ENCODE measurements at places on chromosomes 3 and 15.
A peak's percentile ranks its signal among the peaks of the same experiment; 100 is the strongest.

DNA sequence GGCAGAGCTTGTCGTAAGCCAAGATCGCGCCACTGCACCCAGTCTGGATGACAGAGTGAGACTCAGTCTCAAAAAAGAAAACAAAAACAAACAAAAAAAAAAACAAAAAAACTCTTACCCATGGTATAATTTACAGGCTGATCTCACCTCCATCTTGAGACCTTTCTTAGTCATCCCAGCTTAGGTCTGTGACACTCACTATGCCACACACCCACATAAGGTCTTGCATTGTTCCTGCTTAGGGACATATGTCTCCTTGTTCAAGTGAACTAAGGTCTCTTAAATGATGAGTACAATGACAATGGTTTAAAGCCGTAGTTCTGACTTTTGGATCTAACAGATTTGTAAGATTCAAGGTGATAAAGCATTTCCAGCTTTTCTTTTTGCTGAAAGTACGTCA lies 360.2 kb upstream of the ARHGEF26 start:
- no peak for DNase-seq

- no peak for DNase-seq
Observed at GRCh38 chr3:111785034-111785433, 74.0 kb upstream of the PHLDB2 start.

DNA sequence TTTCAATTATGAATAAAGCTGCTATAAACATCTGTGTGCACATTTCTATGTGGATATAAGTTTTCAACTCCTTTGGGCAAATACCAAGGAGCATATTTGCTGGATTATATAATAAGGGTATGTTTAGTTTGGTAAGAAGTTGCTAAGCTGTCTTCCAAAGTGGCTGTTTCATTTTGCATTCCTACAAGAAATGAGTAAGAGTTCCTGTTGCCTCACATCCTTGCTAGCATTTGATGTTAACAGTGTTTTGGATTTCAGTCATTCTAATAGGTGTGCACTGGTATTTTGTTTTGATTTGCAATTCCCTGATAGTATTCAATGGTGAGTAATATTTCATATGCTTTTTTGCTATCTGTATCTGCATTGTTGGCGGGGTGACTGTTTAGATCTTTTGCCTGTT lies 120.7 kb upstream of the MDFIC2 start:
- peak; percentile 60 for DNase-seq

DNA sequence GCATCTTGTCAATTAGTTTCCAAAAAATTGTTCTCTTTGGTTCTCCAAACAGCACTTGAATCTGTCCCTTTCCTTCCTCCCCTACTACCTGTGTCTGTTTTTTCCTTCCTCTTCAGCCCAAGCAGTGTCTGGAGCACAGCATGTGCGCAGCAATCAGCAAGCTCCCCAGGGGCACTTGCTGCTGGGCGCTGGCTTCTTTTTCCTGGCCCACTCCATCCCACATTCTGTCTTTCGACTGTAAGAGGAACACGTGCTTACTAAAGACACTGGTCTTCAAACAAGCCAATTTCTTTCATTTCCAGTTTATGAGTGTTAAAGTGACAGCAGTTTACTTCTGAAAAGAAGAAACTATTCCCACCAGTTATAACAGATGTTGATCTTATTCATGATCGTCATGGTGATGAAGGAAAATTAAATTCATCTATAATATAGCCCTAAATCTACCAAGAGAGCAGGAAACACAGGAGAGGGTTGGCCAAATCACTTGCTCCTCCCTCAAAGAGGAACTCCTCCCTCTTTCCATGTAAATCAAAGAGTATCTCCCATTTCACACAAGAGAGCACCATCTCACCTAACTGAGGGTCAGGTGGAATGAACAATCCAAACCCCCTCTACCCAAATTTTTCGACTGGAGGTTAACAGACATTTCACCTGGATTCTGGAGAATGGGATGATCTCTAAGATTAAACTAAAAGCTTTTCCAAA lies 115.4 kb downstream of the IGF2BP2 start:
- DNase-seq, result no peak

- no peak for DNase-seq
Observed at GRCh38 chr3:169842960-169843359, 26.8 kb downstream of the LRRC31 start.

DNA sequence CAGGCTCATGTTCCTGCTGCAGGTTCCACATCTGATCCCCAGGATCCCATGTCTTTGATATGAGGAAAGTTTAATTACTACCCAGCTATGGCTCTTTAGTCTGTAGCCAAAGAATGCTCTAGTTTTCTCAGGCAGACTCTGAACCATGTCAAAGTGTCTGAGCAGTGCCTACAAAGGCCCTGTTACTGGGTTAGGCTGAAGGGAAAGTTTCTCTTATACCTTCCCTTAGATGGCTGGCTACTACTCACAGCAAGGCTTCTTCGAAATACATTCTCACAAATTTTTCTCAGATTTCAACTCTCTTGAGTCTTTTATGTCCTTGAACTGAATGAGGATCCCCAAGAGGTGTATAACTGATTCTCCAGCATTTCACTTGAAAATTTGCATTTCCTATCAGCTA lies 102.4 kb downstream of the NR1D2 start:
- no peak for DNase-seq

GRCh38 chr3:184227481-184227935 lies 1.9 kb upstream of the VWA5B2 start:
- peak; percentile 46 for DNase-seq

DNA sequence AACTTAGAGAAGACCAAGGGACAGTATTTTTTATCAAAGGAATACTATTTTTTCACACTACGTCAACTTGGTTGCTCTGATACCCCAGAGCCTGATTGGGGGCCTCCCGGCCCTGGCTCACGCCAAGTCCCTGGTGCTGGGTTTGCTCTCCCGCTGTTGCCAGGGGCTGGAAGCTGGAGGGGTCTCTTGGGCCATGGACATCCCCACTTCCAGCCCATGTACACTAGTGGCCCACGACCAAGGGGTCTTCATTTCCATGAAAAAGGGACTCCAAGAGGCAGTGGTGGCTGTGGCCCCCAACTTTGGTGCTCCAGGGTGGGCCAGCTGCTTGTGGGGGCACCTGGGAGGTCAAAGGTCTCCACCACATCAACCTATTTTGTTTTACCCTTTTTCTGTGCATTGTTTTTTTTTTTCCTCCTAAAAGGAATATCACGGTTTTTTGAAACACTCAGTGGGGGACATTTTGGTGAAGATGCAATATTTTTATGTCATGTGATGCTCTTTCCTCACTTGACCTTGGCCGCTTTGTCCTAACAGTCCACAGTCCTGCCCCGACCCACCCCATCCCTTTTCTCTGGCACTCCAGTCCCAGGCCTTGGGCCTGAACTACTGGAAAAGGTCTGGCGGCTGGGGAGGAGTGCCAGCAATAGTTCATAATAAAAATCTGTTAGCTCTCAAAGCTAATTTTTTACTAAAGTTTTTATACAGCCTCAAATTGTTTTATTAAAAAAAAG lies 20.3 kb upstream of the BSN start:
- no peak for DNase-seq

- peak; percentile 58 for DNase-seq
Observed at GRCh38 chr3:171811913-171812335, 1.6 kb upstream of the PLD1 start.

GRCh38 chr15:67559158-67559557 lies 16.7 kb downstream of the MAP2K5 start:
- DNase-seq, result no peak

DNA sequence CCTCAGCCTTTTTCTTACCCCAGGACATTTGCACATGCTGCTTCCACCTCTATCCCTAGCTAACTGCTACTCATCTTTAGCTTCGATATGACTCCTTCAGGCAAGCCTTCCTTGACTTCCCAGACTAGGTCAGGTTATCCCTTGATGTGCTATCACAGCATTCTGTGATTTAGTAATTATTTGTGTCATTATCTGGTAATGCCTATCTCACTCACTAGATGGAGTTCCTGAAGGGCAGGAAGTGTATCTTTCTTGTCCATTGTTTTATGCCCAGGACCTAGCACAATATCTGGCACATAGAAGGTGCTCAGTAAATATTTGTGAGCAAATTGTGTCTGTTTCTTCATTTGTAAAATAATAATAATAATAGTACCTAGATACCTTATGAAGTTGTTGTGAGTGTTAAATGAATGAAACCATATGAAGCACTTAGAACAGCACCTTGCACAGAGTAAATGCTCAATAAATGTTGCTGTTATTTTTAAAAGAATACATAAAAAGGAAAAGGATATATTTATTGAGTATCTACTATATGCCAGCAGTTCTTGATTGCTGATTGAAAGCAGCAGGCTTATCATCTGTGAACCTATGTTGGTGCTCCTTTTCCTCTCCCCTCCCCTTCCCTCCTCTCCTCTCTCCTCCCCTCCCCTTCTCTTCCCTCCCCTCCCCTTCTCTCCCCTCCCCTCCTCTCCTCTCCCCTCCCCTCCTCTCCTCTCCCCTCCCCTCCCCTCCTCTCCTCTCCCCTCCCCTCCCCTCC lies 31.5 kb downstream of the SQOR start:
- DNase-seq, result no peak

GRCh38 chr15:94230431-94230882 lies 904 bp upstream of the MCTP2 start:
- DNase-seq, result no peak

GRCh38 chr3:158802409-158803268 lies 785 bp downstream of the MFSD1 start:
- DNase-seq, result no peak

DNA sequence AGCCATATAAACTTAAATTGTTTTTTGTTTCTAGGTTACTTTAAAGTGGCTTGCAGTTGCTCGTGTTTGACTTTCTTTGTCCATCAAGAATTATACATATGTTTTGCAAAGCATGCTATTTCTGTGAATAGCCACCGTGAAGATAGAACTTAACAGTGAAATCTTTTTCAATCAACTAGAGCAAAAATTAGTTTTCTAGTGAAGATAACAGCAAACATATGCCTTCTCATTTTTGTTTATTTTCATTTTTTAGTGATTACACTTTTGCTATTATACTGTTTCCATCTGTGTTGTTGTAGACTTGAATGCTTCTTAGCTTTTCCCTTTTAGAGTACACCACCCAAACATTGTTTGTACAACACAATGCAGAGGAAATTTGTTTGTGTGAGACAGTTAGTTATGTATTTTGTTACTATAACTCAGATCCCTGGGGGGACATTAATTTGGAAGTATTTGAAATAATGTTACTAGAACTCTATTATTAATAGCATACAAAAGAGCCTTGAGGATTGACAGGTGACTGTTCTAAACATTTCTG lies 62.8 kb downstream of the CRYBG3 start:
- DNase-seq, result no peak

- no peak for DNase-seq
Observed at GRCh38 chr15:69792823-69793222, 304.9 kb downstream of the TLE3 start.

- no peak for DNase-seq
Observed at GRCh38 chr15:88395872-88396781, 71.1 kb downstream of the MRPL46 start.

DNA sequence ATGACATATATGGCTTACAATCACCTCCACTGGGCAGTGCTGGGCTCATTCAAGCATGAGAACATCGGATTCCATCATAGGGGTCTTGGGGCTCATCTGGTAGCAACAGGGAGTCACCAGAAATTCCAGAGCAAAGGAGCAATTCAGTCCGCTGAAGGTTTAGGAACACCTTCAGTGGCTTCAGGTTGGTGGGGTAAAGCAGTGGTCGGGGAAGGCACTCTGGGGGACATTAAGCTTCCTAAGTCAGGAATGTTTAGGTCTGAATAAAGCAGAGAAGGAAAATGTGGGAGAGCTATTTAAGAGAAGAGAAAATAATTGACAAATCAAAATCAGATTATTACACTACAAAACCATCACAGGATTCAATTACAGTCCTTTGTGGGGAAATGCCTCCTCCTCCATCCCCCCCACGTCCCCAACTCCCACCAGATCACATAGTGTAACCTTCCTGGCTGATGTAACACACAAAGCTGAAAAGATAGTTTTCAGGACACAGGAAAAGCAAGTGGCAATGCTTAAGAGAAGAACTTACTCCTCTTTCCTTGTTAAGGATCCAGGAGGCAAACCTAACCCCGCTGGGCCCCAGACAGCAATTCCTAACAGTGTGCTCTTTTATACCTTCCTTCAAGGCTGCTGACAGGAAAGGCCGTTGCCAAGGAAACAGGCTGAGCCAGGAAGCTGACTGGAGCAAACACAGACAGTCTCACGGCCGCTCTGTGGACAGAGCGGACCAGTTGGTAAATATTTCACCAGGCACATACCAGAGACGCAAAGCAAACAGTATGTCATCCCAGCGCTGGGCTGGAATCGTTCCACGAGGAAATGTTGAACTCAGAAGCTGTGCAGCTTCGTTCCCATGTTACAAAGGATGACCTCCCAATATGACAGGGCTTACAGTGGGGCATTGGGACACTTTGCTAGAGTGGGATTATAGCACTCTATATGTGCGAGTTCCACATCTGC lies 57.5 kb upstream of the LMCD1 start:
- DNase-seq, result peak; percentile 98

DNA sequence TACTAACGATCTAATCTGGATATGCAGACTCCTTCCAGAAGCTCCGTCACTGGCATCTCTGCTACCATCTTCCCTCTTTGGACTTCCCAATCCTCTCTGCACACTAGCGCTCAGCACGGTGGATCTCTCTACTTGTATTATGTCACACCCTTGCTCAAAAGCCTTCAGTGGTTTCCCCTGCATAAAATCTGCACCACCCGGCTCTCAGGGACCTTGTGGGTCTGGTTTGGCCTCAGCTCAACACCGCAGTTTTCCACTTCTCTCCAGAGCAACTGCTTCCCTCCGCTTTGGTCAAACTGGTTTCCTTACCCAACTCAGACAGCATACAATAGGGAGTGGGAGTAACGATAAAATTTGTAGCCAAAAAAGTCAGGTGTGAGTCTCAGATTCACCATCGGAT lies 30.7 kb upstream of the HES1 start:
- DNase-seq, result no peak

GRCh38 chr3:14047841-14048240 lies 76.8 kb downstream of the CHCHD4 start:
- DNase-seq, result no peak

DNA sequence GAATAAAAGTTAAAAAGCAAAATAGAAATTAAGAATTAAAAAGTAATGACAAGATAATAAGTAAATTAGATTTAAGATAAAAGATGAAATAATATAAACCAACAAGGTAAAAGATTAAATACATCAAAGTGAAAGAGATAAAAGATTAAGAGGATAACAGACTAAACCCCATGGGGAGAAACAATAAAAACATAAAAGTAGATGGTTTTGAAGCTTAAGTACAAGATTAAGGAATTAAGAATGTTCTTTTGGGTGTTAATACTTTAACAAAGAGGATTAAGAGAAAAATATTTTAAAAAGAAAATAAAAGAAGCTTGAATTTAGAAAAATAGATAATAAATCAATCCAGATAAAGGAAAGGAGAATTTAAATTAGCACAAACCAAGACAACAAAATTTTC lies 85.4 kb downstream of the SQOR start:
- no peak for DNase-seq
